ENCODE measurements at places on chromosomes 7 and 10.

GRCh38 chr10:125263551-125263950, 103.2 kb upstream of the CTBP2 start:
- DNase-seq: no peak

DNA sequence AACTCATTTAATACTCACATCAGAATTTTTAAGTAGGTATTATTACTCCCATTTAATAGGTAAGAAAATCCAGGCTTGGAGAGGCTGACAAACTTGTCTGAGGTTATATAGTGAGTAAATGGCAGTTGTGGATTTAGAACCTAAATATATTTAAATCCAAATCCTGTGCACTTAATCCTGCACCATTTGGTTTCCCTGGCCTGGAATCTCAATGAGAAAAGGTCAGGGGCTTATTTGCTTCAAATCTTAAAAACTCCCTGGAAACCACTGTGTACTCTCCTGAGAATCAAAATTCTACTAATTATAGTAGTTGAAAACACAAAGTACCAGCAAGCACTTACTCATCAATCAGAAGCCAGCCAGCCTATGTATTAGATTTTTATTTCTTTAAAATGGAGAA, 97.7 kb downstream of the DNMBP start:
- DNase-seq: no peak

- no peak for DNase-seq
Measured at GRCh38 chr10:133616371-133617130, 10.0 kb downstream of the FRG2B start.

- DNase-seq: no peak
Measured at GRCh38 chr7:34322841-34323240, 335.2 kb upstream of the NPSR1 start.

DNA sequence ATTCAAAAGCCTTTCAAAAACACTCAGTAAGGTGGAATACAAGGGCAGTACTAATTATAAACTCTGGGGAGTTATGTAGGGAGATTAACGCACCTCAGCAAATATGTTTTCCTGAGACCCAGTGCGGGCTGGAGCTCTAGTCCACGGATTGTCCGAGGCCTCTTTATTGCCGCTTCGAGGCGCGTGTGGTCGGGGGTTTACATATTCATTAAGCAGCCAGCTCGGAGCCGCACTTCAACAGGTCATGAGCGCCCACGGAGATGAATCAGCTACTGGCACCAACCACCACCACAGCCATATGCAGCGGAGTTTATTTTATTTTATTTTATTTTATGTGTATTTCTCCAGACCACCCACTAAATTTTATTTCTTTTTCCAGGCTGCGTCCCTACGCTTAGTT, 195.9 kb upstream of the ADARB2 start:
- DNase-seq: no peak

- no peak for DNase-seq
Measured at GRCh38 chr10:5479481-5480161, 19.7 kb downstream of the CALML5 start.

GRCh38 chr7:30595436-30596013, 847 bp downstream of the GARS1 start:
- DNase-seq: no peak

DNA sequence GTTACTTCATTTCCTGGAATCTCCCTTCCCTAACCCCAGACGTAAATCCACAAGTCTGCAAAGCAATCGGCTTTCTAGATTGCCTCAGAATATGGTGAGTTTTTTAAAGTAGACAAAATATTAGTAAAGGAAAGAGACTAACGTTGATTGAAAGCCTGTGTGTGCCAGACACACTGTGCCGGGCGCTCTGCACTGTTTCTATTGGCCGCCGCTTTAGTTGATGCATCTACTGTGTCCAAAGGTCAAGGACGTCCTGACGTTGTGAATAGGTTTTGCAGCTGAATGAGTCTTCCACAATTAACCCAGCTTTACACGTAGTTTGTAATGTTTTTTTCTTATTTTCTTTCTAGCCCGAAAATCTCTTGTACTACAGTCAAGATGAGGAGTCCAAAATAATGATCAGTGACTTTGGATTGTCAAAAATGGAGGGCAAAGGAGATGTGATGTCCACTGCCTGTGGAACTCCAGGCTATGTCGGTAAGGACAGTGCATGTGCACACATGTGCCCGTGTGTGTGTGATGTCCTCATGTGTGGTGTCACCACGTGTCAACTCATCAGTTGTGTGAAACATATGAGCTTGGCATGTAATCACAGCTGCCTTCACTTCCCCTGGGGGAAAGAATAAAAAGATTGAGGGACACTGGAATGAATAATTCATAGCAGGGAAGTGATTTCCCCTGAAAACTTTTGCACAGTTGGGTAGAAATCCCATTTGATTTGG, 232.0 kb downstream of the CCDC3 start:
- no peak for DNase-seq

DNA sequence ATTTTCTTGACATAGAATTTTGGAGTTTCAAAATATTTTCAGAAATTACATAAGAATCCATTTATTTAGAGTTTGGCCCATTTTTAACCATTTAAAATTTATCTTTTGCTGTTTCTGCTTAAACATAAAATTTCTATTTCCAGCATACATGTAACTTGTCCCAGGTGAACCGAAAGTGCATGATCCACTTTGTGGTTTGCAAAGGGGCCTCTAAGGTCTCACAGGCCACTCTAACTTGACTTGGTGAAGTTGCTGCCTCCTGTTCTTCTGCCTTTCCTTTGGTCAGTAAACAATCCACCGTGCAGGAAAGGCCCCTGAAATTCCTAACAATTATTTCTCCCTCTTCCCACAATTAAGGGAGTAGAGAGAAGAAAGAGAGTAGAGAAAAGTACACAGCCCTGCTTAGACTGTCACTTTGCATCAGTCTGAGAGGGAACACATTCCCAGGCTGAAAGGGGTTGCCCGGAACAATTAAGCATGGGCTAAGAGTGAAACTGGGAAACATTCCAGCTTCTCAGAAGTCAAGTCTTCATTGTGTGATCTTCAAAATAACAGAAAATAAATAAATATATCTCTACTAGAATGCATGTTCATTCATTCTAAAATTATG, 79.5 kb upstream of the SEMA3A start:
- no peak for DNase-seq

DNA sequence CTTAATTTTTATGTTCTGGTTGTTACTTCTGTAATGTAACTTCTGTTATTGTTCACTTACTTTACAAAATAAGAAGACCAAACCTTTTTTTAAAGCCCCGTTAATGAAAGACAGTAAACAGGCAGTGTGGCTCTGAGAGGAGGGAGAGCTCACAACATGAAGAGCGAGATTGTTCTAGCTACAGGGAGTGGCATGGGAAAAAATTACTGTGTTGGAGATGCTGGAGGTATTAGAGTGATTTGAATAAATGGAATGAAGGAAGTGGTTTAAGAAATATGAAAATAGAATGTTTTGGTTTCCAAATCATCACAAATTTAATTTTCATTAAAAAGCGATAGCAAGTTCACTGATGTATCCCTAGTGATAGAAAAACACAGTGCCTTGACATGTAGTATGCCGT, 31.8 kb downstream of the REEP3 start:
- DNase-seq: no peak

DNA sequence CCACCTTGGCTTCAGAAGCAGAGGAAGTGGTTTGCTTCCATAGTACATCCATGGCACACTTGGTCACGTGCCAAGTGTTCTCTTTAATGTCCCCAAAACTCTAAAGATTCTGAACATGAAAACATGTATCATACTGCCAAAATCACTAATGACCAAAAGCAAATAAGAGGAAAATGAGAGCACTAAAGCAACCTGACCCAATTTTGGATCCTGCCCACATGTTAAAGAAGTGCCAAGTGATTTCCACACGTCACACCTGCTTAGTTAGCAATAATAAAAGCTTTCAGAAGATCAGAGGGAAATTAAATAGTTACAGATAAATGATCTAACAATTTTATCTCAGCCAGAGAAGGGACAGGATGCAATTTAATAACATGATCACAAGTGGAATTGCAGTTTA, 1170.0 kb downstream of the XPNPEP1 start:
- DNase-seq: no peak

DNA sequence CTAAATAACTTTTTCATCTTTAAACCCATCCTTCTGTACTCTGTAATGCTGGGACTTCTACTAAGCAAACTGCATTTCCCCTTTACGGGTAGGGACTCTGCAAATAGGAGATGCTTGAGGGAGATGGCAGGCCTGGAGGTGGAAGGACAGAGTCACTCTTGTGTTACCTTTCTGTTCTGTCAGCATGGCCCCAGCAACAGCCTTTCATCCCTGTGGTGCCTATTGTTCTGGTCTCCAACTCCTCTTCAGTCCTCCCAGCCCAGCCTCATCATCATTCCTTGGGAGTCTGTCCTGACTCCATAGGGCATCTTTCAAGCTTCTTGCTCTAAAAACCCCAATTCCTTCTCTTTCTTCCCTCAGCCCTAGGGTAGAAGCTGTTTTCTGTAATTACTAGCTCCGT, 230.0 kb downstream of the SNX13 start:
- no peak for DNase-seq

Measured in AML-193 (cell line).